Posterior cingulate gyrus (tissue), 11 donors: ENCODE measurements at places on chromosomes 1 and 21.

GRCh38 chr1:171090604-171091003 lies at the start of gene FMO3:
FMO3 (plus strand) TSS chr1:171090905; CDS start chr1:171092659, 1,754 bp downstream.
- no peak for DNase-seq

DNA sequence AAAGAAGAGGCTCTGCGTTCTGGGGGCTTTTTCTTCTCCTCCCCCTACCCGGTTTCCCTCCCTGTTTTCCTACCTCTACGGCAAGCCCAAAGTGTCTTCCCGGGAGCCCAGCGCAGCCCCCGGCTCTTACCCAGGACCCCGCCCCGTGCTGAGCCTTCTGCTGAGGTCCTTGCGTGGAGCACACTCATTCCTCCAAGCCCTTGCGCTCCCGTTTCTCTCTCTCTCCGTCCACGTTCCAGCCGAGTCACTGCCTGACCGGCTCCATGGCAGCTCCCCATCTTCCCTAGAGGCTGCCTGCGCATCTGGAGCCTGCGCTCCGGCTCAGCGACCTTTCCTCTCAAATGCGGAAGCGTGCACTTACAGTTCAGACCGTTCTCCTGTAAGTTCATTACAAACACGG lies 24.9 kb upstream of the PDXK start:
- no peak for DNase-seq

- no peak for DNase-seq
Measured at GRCh38 chr1:215523128-215523861, 43.8 kb upstream of the KCTD3 start.

GRCh38 chr21:31609081-31609480 lies 50.4 kb upstream of the SOD1 start:
- no peak for DNase-seq

DNA sequence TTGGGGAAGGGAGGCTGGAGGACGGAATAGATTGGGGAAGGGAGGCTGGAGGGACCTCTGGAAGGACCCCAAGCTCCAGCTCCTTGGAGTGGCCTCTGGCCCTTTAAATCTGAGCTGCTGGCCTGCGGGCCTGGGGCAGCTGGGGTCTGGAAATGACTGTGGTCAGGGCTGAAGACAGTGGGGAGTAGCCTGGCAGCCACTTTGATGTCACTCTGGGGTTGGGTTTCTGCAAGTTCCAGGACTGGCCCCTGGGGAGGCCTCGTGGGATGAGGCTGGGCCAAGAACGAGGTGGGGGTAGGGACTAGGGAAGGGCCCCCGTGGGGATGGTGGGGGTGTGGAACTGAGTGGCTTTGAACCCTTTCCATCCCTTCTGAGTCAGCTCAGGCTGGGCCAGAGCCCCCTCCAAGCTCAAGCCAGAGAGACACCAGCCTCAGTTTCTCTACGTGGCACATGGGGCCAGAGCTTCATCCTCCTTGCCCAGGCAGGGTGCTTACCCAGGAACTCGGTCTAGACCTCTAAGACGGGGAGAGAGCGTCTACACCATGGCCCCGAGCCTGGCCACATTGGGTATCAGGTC lies 59.7 kb downstream of the ALPL start:
- DNase-seq = peak; percentile 46

DNA sequence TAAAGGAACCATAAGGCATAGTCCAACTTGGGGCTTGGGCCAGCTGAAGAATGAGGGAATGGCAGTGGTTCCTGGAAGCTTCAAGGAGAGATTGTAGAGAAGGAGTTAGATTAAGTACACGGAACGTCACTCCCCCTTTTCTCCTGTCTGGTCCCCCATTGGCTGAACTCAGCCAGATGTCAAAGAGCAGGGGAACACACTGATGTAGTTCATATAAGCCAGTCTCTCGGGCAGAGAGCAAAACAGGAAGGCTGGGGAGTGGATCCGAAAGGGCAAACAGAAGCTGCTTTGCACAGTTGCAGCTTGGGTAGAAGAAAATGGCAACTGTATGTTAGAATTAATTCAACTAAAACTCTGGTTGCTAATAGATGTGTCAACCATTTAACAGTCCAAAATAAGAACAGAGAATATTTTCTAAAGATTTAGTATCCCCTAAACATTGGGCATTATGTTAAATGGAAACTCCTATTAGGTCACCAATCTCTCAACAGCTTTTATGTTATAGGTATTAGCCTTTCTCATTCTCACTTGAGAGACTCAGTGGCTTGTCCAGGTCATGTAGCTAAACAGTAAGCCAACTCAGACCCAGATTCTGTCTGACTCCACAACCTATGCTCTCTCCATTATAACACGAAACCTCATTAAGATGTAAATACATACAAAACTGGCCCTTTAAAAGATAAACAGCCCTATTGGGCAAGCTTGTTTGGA lies 600.7 kb upstream of the USP24 start:
- DNase-seq = no peak

DNA sequence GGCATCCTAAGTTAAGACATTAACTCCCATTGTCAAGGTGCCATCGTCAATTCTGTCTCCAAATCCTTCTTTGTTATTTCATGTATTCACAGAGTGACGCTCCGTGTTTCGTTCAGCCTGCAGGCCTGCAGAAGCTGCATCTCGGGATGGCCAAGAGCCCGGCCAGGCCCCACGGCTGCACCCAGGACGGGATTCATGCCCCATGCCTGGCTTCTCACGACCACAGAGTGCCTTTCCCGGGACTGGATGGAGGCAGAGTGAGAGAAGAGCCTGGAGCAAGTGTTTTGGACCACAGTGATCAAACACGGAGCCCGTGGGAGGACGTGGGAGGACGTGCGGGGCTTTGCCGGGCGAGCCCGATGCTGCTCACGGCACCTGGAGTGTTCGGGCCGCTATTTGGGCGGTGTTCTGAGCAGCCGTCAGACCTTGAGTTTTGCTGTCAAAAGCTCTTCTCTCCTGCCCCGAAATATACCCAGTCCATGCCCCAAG lies 56.8 kb downstream of the COL6A1 start:
- DNase-seq = no peak
